ENCODE measurements at places on chromosomes 2 and 18.

- DNase-seq = no peak
These were observed 43.0 kb upstream of the ITGB6 start for GRCh38 chr2:160242893-160243564.

- no peak for DNase-seq
These were observed 6.4 kb upstream of the IMP4 start for GRCh38 chr2:130336150-130336876.

DNA sequence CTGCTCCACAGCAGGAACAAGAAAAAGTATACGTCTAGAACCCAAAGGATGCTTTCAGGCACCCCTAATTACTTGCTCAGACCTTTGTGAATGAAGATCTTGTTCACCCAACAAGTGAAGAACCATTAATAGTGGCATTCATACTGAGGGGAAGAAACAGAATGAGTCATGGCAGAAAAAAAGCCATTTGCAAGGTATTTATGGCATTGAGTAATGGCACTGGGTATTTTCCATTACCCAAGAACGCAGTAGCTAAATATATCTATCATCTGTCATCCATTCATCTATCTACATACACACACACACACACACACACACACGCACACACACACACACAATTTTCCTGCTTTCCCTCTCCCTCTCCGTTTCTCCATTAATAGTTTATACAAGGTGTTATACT is 56.4 kb upstream of the XIRP2 start:
- no peak for DNase-seq

DNA sequence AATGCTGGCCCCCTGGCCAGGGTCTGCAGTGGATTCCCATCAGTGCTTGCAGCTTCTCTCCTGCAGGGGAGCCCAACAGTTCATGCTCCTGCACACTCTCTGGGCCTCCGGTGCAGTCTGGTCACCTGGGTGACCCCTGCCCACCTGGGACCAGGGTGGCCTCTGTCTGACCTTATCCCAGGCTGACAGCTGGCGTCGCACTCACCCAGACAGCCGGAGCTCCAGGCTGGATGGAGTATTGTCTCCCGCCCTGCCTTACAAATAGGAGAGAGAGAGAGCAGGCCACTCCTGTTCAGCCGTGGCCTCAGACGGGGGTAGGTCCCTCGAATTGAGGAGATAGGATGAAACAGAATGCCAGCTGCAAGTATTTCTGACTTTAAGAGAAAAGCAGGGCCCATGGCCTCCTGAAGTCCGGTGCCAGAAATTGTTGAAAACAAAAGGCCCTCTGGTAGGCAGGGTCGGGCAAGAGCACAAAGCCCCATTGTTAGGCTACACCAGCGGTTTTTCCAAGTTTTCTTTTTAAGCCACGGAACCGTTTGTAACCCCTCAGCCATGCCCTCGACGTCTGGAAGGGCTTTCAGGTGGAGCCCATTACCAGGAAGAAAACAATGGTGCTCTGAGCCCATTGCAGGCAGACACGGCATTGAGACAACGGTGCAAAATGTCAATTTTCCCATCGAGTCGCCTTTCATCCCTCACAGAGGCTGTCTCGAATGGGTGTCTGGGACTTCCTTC is 258.4 kb downstream of the BCL11A start:
- no peak for DNase-seq
